ENCODE measurements at places on chromosomes 7 and 10. TPM values are rescaled to one million over a fixed set of nuclear protein-coding genes. Genes with fewer than 3 reads are reported as not detected.

Gene CPA2
- total RNA-seq, result 0.15 TPM

Gene ZNF239
- 2.1 TPM for total RNA-seq

Gene FGFBP3
- total RNA-seq, result 3.1 TPM

Gene TNS3
- 77.4 TPM for total RNA-seq

Gene FGF8
- total RNA-seq, result not detected

Gene UCMA
- not detected for total RNA-seq

Gene OPN4
- total RNA-seq, result not detected

Gene OGDHL
- total RNA-seq, result 0.07 TPM

Gene ST8SIA6
- total RNA-seq, result 0.08 TPM

Gene HOXA7
- 5.0 TPM for total RNA-seq

Gene VAX1
- 1.7 TPM for total RNA-seq

Gene TEX36
- not detected for total RNA-seq

Gene TBXAS1
- 10.4 TPM for total RNA-seq

Gene ADIRF
- total RNA-seq, result 0.21 TPM

Gene HIPK2
- 23.3 TPM for total RNA-seq

Gene MINPP1
- total RNA-seq, result 27.6 TPM

Gene ASZ1
- total RNA-seq, result not detected

Gene TRIM74
- total RNA-seq, result not detected

Gene DEPP1
- total RNA-seq, result 0.81 TPM

Gene CH25H
- total RNA-seq, result 0.09 TPM

Gene CUTC
- 34.8 TPM for total RNA-seq

Gene MMP21
- total RNA-seq, result not detected

Gene NKX2-3
- 0.07 TPM for total RNA-seq

Gene GNAT3
- not detected for total RNA-seq

Gene SORBS1
- 0.69 TPM for total RNA-seq

Gene DNAH11
- 0.04 TPM for total RNA-seq

Gene SCART1
- total RNA-seq, result 0.24 TPM

Gene GPR15LG
- total RNA-seq, result not detected

Gene CHAT
- total RNA-seq, result not detected

Gene DYNC1I1
- 0.20 TPM for total RNA-seq

Gene EBLN1
- not detected for total RNA-seq

Gene IQCE
- total RNA-seq, result 12.6 TPM

Gene FEZF1
- not detected for total RNA-seq

Data from A549 treated with RU486 at 1 μM for 4 hours (cell line).